ENCODE measurements at places on chromosomes 5 and 9.

- peak; percentile 30 for DNase-seq
Measured at GRCh38 chr9:99138424-99139284, 33.7 kb downstream of the TGFBR1 start.

DNA sequence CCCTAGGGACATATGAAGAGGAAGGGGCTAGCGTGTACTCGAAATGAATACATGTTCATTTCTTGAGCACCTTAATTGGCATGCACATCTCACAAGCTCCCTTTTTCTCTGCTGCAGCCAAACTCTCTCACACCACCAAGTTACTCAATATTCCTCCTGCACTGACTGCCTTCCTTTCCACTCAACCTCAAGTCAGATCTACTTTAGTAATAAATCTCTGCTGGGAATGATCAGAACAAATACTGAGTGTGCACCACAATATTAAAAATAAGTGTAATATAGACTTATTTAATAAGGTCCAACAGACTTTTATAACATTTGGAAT lies 995.8 kb upstream of the WWC1 start:
- DNase-seq = no peak

- DNase-seq = no peak
Measured at GRCh38 chr5:122673343-122673742, 101.5 kb upstream of the SNX2 start.

DNA sequence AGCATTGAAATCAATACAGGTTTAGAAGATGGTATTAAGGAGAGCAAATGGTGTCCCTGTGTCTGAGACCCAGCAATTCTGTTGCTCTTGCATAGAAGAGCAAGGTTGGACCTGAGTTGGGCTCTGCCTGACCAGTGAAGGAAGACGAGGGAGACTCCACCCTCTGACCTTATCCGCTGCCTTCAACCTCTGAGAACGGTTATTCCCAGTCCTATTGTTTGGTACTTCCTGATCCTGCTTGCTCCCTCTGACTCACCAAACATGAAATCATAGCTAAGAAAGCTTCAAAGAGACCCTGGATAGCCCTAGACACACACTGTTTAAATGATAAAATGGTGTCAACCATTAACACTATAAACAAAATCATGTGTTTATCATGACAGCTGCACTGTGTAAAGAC lies 218.5 kb downstream of the PLK2 start:
- no peak for DNase-seq

DNA sequence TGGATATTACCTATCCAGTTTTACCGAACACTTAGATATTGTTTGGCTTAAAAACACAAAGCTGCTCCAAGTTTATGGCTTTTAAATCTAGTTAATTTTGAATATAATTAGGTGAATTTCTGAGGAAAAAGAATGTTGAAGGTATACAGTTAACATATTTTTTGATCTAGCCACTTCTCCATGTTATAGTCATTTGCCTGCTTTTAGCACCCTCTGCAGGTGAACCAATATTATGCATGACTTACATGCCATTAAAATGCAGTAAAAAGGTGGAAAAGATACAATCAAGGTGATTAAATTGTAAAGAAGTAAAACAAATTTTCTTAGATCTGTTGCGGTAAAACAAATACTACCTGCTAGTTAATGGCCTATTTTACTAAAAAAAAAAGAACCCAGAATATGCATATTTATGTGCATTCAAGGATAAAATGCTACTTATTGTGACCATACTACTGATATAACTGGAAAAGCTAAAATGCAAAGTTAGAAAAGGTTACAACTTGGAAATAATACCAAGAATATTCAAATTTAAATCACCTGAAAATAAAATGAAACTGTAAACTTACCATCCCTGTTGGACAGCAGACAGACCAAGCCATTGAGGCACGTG lies 132.1 kb downstream of the AP3B1 start:
- peak; percentile 7 for DNase-seq

GRCh38 chr9:91098203-91098850 lies 263.4 kb downstream of the AUH start:
- DNase-seq = no peak

DNA sequence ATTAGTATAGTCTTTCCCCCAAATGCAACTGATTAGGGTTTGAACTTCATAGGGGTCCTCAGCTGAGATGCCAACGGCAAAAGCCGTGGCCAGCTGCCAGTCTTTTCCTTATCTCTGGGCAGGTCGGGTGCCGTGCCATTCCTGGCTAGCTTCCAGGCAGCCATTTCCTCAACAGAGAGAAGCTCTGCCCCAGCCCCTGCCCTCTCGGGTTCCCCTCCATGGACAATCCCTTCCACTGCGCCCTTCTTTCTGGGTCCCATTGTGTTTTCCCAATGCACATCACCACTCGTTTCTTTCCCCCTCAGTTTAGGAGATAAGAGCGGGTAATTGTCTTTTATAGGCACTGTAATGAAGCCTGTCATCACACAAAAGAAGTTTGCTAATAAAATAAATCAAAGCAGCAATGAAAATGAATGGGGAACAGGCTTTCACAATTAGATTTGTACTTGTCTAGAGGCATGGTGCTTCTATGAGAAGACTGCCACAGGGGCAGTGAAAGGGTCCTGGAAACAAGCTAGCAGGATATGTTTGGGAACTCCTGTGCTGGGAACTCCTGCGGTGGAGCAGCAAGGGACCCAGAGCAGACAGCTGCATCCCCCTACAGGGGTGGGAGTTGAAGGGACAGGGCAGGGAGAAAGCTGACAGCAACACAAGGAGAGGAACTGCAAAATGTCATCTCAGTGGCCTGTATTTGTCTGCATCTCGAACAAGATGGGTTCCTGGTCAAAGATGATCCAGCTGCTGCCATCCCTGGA lies 48.0 kb upstream of the SAP30L start:
- DNase-seq = peak; percentile 10

DNA sequence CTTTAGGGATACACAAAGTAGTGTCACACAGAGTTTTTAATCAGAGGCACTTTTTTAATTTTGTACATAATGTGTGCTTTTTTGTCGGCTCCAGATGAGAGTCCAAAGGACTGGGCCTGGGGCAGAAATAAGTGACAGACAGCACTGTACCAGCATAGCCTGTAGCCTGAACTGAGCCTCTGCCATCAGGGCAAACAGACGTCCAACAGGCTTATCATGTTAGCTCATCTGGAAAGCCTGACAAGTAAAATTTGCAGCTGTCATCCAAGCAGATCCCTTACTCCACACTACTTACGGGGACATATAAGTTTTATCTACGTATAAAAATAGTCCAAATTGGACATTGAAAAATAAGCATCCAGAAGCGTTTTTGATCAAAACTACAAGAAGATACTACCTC lies 233.1 kb upstream of the GAS1 start:
- DNase-seq = no peak

- no peak for DNase-seq
Measured at GRCh38 chr5:94691291-94691690, 72.8 kb downstream of the SLF1 start.

DNA sequence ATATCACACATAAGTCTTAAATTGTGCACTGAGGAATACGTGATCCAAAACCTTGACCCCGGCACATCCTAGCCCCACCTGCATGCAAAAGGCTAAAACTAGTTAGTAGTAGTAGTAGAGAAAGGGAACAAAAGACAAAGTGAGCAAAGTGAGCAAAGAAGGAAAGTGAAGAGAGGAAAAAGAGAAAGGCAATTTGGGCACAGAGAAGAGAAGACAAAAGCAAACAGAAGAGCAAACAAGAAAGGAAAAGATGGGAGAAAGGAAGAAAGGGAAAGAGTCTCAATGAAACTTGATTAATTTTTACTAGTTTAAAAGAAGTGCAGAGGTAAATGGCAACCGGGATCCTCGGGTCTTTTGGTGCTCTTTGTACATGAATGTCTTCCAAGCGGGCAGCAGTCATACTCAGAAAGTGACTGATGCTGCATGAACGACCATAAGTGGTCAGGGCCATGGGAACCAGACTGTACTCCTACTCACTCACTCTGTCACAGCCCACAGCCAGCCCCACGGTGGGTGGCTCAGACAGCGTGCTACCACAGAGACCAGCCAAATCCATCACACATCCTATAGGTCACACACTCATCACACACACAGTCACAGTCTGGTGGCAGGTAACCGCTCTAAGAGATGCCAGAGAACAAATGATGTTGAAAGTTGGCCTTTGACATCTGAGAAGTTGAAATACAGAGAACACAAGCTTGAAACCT lies 203.9 kb downstream of the FBN2 start:
- no peak for DNase-seq

DNA sequence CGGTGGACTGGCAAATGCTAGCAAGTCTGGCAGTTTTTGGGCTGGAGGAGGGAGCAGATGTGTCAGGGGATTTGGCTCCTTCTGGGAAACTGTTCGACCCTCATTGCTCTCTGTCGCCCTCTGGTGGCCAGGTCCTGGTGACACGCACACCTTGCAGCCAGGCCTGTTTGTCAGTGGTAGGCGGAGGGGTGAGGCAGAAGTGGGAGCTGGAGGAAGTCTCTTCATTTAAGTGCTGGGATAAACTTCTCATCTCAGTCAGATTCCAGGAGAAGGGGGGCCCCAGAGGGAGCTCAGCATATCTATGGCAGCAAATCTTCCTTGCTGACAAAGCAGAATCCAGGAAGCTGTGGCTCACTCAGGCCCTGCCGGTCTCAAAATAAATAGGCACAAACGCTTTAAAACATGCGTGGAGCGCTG lies 326.5 kb downstream of the ZSWIM6 start:
- peak; percentile 83 for DNase-seq

GRCh38 chr9:92654481-92655301 lies 15.2 kb downstream of the IPPK start:
- DNase-seq = no peak

GRCh38 chr9:7154003-7154619 lies 396.3 kb downstream of the KDM4C start:
- no peak for DNase-seq

DNA sequence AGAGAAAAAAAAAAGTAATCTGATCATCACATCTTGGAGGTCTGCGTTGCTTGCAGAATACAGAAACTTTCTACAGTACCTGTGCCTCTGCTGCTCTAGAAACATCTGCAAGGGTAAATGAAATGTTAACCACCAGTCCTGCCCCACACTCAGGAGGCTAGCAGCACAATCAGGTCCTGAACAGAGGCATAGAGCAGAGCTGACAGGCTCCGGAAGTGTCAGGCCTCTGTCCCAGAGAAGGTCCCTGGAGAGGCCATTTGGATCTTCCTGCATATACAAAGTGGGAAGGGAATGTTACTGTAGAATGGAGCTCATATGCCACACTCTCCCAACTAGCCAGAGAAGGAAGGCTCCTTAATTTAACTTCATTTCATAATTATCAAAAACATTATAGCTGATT lies 7.2 kb downstream of the NRG2 start:
- no peak for DNase-seq

DNA sequence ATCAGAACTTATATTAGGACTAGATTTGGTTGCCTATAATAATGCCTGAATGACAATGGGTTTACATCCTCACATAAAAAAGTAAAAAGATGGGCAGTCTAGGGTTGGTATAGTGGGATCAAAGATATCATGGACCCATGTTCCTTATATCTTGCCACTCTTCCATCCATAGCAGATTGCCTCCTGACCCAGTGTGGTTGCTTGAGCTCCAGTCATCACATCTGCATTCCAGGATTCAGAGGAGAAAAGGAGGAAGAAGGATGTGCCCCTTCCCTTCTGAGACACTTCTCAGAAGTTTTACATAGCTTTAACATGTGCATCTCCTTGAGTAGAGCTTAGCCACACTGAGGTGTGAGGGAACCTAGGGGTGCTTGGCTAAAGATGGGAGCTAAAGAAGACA lies 22.9 kb downstream of the RALGPS1 start:
- DNase-seq = no peak

DNA sequence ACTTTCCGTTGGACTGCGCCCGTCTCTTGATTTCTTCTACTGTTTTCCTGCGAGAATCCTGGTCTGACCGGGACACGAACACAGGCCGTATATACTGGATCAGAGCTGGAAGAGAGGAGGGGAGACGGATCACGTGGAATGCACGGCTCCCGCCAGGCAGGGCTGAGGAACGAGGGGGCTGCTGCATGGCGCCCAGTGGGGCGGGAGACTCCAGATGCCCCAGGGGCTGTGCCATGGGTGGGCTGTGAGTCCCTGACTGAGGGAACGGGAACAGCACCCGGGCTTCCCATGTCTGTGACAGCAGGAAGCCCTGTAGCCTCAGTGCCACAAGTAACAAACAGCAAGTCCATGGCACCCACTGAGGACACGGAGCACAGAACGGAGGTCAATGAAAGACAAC lies 34.0 kb downstream of the LPCAT1 start:
- DNase-seq = no peak

DNA sequence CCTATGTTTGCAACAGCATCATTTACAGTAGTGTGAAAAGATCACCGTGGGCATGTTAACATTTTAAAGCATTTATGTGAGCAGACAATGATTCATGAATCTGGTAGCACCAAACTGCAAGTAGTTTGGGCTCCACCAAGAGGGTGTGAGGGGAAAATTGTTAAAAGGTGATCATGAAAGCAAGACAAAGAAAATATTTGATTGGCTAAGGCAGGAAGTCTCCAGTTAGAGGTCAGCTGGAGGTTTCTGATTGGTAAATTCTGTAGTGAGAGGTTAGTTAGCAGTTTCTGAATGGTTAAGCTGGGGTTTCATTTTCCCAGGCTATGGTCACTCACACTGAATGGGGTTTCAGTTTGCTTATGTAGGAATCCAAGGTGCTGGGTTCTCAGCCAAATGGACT lies 13.5 kb upstream of the DRD1 start:
- no peak for DNase-seq

DNA sequence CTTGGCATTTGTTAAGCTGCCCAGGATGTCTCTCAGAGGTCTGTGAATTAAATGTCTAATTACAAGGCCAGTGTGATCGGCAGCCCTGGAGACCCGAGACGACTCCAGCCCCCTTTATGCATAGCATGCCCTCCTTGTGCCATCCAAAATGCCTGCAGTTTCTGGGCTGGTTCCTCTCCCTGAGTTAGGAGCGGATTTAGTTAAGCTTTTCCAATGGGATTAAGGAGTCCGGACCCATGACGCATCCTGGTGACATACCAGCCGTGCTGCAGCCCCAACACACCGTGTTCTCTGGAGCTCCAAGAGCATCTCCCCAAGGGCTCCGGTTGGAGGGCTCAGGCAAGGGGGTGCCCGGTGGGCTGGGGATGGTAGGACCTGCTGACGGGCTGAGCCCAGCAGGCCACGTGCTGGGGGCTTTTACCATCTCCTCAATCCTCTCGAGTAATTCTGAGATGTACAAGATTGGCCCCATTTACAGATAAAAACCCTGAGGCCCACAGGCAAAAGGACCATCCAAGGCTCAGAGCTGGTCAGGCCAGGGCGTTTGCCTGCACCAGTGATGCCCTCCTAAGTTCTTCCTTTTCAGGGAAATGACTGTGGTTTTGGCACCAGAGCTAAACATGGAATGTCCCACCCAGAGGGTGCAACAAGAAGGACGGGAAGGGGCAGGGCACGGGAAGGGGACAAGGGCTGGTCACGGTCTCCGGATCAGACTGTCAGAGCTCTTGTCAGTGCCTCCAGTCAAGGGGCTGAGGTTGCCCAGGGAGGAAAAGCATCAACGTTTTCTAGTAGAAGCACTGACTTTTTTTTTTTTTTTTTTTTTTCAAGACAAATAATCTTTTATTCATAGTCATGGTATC lies 82.6 kb upstream of the PHYKPL start:
- no peak for DNase-seq

- peak; percentile 35 for DNase-seq
Measured at GRCh38 chr9:21392270-21392669, 7.1 kb upstream of the IFNA2 start.

- DNase-seq = no peak
Measured at GRCh38 chr5:140827704-140828361, at the start of gene PCDHA6. Gene PCDHA6 (plus strand): TSS chr5:140827960. CDS start chr5:140828092, 132 bp downstream.

- DNase-seq = peak; percentile 86
Measured at GRCh38 chr5:172798422-172799215, 27.6 kb upstream of the DUSP1 start.
